Forelimb muscle (tissue), 1 donor: ENCODE measurements at places on chromosomes 2 and 18. TPM values are rescaled to one million over a fixed set of nuclear protein-coding genes. Genes with fewer than 3 reads are reported as not detected.

The ALLC gene
- not detected for polyA plus RNA-seq

The PIEZO2 gene
- polyA plus RNA-seq: 31.0 TPM

The CHRND gene
- 180 TPM for polyA plus RNA-seq

The PRSS56 gene
- polyA plus RNA-seq: 3.4 TPM

The CRYGD gene
- not detected for polyA plus RNA-seq

The ZBTB7C gene
- polyA plus RNA-seq: 4.0 TPM

The SAG gene
- 0.10 TPM for polyA plus RNA-seq

GRCh38 chr2:227256605-227257004 lies 68.4 kb upstream of the MFF start:
- DNase-seq: no peak

DNA sequence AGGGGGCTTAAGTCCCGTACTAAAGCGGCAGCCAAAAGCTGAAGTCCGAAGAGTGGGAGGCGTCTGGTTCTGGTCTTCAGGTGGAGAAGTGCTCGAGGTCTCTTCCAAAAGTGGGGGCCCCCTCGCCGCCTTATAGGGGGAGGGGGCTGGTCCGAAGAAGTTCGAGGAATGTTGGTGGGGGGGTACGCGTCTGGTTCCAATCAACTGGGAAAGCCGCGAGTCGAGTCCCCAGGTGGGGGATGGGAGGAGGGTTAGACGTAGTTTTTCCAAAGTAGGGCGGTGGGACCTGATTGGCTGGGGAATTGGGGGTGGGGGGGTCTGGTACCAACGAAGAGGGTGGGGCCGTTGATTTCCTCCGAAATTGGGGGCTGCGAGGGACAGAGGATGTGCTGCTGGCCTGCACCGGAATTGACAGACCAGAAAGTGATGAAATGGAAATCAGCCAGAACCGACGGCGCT lies 594 bp downstream of the ITM2C start:
- no peak for DNase-seq

- DNase-seq: no peak
These were observed 112.8 kb downstream of the DSC3 start for GRCh38 chr18:30929718-30930117.

GRCh38 chr2:11307764-11308415 lies 36.5 kb downstream of the ROCK2 start:
- DNase-seq: no peak

DNA sequence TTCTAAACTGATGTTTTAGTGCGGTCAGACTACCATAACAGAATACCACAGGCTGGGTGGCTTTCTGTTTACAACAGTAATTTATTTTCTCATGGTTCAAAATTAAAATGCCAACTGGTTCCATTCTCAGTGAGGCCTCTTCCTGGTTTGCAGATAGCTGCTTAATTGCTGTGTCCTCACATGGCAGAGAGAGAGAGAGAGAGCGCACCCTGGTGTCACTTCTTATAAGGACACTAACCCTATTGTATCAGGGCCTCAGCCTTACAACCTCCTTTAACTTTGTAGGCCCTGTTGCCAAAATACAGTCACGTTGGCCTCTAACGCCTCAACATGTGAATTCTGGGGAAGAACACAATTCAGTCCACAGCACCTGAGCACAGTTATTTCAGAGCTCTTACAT lies 37.5 kb upstream of the ZNF385B start:
- DNase-seq: no peak

DNA sequence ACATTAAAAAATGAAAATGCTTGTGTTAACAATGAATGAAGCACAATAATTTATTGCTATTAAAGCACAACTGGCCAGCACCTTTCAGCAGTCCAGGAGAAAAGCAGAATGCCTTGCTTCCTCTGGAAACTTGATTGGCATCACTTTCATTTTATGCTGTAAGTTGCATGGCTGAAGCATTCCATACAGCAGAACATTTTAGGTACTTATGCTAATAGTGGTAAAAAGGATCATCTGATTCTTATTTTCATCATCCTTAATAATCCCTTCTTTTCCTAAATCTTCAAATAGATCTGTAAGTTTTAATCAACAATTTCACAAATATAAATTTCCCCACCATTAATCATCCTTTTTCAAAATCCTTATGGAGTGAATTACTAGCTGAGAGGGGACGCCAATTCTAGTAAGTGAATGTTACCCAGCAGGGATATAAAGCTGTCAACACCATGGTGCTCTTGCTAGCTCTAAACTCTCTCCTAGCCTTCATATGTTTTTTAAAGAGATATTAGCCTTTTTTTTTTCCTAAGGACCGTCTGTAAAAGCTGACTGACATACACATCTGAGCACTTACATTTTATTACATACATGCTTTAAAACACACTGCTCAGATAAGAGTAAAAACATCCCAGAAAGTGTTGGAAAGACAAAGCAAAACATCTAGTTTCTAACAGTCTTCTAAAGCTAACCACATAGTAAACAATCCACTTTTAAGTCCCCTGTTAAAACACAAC lies 5.3 kb downstream of the SATB2 start:
- no peak for DNase-seq

GRCh38 chr2:236657215-236657614 lies 87.6 kb downstream of the ACKR3 start:
- DNase-seq: no peak

DNA sequence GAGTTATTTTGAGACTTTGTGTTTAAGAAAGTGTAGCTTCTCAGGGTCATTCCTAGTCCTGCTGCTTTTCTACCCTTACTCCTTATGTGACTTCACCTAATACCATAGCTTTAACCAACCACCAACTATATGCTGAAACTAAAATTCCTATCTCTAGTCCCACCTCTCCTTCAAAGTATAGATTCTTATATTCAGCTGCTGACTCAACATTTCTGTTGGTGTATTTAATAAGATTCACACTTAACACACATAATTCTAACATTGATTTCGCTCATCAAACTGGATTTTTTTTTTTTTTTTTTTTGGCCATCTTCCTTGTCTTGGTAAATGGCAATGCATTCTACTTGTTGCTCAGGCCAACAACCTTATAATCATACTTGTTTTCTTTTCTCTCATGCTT lies 30.1 kb downstream of the TAF1B start:
- no peak for DNase-seq

- DNase-seq: no peak
These were observed 17.8 kb downstream of the GIGYF2 start for GRCh38 chr2:232714969-232715368.

- DNase-seq: no peak
These were observed 1260.5 kb upstream of the ACVR2A start for GRCh38 chr2:146584316-146584715.

GRCh38 chr2:231934441-231935206 lies 8.4 kb upstream of the NPPC start:
- DNase-seq: no peak

DNA sequence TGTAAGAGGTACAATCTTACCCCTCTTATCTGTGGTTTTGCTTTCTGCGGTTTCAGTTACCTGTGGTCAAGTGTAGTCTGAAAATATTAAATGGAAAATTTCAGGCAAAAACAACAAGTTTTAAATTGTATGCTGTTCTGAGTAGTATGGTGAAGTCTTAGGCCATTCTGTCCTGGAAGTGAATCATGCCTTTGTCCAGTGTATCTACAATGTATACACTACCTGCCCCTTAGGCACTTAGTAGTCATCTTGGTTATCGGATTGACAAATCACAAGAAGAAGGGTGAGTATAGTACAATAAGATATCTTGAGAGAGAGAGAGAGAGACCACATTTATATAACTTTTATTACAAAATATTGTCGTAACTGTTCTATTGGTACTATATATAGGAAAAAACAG lies 43.5 kb downstream of the RAB3GAP1 start:
- no peak for DNase-seq
